ENCODE measurements at places on chromosomes 4 and X.

- DNase-seq, result no peak
Measured at GRCh38 chr4:5133201-5133600, 81.9 kb downstream of the STK32B start.

GRCh38 chr4:39062094-39062769, at the start of gene KLHL5:
KLHL5 (plus strand) TSS chr4:39062232; CDS start chr4:39062653, 421 bp downstream.
- DNase-seq, result no peak

- DNase-seq, result no peak
Measured at GRCh38 chr4:159396151-159396550, 293.3 kb downstream of the RAPGEF2 start.

DNA sequence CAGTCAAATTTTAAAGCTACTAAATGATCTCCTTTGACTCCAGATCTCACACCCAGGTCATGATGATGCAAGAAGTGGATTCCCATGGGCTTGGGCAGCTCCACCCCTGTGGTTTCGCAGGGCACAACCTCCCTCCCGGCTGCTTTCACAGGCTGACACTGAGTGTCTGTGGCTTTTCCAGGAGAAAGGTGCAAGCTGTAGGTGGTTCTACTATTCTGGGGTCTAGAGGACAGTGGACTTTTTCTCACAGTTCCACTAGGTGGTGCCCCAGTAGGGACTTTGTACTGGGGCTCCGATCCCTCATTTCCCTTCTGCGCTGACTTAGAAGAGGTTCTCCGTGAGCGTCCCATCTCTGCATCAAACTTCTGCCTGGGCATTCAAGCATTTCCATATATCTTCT, 845.2 kb downstream of the PCDH18 start:
- no peak for DNase-seq

- DNase-seq, result no peak
Measured at GRCh38 chr4:146121757-146122156, 53.8 kb upstream of the LSM6 start.

DNA sequence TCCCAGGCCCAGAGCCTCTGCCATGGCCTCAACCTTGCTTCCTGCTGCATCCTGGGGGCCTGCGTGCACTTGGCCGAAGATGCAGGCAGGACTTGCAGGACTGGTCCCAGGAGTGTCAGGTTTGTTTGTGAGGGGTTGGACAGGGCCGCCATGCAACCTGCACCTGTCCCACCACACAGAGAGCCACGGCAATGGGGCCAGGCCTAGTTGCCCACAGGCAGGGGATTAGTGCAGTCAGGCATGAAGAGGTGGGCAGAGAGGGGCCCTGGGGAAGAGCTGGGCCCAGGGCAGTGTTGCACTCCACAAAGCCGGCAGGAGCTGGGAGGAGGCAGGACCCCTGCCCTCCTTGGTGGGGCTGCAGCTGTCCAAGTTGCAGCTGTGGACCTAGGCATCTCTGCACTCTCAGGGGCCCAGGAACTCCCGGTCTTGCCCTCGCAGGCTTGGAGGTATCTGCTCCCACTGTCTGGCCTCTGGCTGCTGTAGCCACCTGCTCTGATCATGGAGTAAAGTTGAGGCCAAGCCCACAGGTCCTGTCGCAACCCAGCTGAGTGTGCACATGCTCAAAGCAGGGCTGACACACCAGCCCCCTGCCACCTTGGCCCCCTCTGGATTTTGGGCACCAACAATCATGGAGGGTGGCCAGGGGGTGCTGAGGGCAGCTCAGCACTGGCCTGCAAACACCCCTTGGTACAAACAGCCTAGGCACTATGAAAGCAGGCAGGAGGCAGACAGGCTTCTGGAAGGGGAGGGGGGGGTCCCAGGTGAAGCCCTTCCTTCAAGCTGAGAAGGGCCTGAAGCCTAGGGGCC, 190.4 kb upstream of the PCDH10 start:
- no peak for DNase-seq

DNA sequence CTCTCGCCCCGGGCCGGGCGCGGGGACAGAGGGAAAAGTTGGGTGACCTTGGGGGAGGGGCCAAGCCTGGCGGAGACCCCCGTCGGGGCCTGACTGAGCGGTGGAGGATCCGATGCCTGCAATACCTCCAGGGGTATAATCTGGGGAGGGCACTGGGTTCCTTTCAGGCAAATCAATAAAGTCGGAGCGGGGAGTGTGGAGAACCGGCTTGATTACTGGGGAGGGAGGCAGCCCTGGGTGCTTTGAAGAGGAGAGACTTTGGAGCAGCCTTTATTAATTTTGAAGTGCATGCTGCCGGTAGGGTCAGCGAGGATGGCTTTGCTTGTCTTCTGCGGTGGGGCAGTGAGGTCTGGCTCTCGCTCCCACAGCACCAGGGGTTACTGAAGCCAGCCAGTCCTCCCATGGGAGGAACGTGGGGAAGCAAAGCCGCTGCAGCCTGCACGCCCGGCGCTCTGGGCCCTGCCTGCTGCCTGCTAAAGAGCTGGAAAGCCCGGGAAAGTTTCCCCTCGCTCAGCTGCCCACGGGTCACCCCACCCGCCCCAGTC, 403 bp upstream of the LGI2 start:
- no peak for DNase-seq

DNA sequence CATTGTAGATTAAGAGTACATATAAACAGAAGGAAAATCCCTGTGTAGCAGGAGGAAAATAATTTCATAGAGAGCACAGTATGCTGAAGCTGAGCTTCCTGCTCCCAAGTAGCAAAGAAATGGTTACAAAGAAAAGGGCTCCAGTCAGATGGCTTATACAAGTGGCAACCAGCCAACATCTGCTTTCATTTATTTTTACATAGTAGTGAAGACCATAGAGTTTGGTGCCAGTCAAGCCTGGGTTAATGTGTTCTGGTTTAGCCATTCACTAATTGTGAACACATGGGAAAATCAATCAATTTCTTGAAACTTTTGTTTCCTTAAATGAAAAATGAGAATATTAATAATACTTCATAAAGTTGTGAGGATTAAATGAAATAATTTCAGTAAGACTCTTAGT, 111.3 kb upstream of the ELOVL6 start:
- DNase-seq, result no peak

GRCh38 chrX:38192007-38192810, 28.5 kb downstream of the SRPX start:
- DNase-seq, result no peak
